Amygdala (tissue), 56 donors: ENCODE measurements at places on chromosomes 2 and 18.

DNA sequence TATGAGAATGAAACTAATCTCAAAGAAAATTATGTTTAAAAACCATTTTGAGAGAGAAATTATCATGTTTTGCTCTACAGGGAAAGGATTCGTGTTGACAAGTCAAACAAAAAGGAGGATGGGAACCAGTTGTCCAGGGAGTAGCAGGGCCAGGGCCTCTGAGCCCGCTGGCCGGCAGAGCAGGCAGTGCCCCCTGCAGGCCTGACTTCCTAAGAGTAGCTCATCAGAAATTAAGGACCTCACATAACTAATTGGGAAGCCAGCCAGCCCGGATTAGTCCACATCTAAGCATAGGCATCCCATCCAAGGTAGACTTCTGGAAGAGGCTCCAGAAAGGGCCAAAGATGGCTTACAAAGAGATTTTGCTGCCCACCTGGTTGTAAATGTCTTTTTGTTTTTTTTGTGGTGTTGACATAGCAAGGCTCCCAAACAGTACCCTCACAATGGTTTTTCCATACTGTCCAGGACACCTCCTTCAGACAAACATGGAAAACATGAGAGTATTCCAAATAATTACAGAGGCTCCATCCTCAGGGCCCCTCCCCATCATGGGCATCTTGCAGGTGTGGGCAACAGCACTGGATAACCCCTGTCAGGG is 241.2 kb upstream of the TANK start:
- no peak for DNase-seq

- DNase-seq = no peak
These were observed 136.3 kb upstream of the SLC39A10 start for GRCh38 chr2:195520671-195521155.

DNA sequence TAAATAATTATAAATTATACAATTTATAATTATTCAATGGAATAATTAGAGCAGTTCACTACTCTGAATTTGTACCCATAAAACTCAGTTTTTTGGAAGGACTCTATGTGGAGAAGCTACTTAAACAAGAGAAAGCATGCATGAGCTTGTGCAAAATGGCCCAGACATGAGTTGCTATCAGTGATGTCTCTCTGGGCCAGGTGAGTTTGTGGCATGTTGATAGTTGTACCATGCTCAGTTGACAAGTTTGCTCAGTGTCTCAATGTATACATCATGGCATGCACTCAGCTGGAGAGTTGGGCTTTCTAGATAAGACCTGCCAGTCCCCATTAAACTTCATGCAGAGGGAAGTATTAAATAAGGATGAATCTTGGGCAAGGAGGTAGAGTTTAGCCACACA is 153.8 kb upstream of the TACR1 start:
- no peak for DNase-seq

GRCh38 chr2:23813438-23813837 is 113.5 kb downstream of the ATAD2B start:
- DNase-seq = no peak

GRCh38 chr2:212708355-212708754 is 169.8 kb upstream of the ERBB4 start:
- DNase-seq = no peak

GRCh38 chr2:226977775-226978190 is 141.9 kb downstream of the RHBDD1 start:
- DNase-seq = no peak

- no peak for DNase-seq
These were observed 400.2 kb upstream of the SPHKAP start for GRCh38 chr2:228581731-228582130.

GRCh38 chr2:204202253-204202652 is 265.7 kb downstream of the ICOS start:
- no peak for DNase-seq

DNA sequence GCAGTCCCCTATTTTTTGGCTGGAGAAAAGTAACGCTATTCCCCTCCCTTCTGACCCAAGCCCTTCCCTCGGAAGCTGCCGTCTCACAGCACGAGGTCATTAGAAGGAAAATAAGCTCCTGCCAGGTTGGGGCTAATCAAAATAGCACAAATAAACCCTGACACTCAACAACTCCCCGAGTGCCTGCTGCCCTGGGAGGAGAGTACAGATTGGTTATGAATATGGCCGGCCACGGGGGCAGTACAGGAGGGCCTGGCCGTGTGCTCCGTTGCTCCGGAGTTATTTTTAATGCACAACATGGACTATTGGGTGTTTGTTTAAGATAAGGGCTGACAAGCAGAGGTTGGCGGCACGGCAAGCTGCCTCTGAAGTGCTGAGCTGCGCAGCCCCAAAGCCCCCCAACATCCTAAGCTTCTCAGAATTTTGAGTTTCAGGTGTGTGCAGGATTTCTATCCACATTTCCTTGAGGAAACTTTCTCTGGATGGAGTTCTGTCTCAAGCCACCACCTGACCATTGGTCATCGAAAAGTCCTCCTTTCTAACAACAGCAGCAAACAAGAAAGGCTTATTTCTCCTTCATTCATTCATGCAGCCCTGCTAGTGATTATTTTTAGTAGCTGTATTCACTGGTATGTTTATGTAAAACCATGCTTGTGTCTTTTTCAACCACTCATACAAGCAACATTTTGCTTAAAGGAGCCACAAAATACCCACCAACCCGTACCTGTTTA is 58.7 kb downstream of the PAX3 start:
- DNase-seq = no peak

DNA sequence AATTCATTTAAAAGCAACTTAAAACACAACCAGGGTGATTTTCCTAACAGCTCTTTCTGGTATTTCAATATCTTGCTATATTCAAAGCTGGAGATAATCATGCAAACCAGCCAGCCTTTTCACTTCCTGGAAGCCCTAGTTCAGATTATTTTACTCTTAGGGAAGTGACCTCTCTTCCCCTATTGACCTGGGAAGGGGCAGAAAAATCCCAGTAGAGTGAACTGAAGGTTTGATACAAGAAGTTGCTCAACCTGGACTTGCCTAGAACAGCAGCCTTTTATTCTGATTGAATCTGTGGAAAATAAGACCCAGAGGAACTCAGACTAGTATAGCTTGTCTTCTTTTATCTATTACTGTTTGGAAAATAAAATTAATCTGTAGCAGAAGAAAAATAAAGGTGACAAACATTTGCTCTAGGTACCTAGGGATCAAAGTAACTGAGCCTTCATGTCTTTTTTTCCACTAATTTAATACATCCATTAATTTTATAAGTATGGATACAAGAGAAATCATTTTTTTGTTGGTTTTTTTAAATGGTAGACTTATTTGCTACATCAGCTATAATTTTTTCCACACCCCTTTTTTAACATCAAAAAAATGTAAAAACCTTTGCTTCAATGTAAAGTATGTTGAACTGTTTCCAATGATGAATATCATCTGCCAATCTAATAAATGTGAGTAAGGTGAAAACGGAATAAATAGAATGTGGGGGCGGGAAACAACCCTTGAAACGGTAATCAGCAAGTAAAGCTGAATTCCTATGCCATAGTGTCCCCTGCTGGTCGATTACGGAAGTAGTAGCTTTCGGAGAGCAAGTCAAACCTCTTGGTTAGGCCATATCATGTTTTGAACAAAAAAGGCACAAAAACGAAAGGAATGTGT is 629.9 kb downstream of the NRXN1 start:
- peak; percentile 43 for DNase-seq

DNA sequence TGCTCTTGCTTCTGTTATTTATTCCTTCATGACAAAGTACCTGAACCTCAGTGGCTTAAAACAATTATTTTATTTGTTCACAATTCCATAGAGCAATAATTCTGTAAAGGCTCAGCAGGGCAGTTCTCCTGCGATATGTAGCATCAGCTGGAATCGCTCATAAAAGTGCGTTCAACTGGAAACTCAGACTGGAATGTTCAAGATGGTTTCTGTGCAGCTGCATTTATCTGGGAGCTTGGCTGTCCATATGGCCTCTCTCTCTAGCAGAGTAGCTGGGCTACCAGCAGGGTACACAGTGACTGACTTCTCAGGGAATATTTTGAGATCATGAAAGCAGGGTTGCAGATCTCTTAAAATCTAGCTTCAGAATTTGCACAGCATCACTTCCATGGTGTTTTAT is 13.5 kb downstream of the CCDC121 start:
- no peak for DNase-seq

- DNase-seq = no peak
These were observed 1.1 kb upstream of the PXDN start for GRCh38 chr2:1745171-1746023.

DNA sequence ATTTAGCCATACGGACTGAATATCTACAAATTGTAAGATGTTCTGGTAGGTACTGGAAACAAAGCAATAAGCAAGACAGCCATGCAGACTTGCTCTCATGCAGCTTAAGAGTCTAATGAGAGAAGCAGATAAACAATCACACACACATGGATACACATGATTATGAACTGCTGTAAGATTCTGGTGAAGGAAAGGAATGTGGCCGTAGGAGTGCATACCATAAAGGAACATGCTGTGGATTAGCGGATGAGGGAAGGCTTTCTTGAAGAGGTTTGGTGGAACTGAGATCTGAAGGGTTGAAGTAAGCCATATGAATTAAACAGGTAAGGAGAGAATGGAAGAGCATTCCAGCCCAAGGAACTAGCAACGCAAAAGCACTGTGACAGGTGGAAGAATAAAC is 13.8 kb downstream of the CCDC93 start:
- DNase-seq = no peak

DNA sequence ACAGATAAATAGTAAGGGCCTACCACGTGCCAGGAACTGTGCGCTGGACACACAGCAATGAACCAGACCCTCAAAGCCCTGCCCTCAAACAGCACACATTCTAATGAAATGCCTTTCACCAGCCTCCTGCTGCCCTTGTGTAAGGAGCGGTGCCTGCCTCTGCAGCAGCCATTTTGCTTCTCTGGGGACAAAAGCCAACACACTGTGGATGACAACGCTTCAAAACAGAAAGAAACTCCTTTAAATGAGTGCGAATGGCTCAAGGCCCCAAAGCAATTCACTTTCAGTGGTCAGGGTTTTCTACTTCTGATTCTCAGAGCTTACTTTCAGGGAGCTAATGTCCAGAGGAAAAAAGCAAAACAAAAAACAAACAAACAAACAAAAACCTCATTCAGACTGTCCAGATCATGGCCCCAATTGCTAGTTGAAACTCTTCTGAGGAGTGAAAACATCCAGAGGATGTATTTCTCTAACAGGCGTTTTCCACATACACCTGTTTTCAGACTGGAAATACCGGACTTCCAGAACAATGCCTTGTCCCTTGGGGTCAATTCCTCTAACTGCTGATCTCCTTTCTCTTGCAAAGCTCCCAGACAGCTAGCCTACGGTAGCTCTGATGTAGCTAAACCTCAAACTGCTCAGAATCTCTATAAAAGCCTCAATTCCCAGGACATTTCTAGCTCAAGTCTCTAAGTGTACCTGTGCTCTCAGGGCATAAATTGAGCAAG is 323.3 kb upstream of the ZNF521 start:
- no peak for DNase-seq

GRCh38 chr2:178683877-178684276 is 123.3 kb downstream of the TTN start:
- DNase-seq = no peak

GRCh38 chr2:144382849-144383248 is 137.1 kb downstream of the ZEB2 start:
- no peak for DNase-seq

DNA sequence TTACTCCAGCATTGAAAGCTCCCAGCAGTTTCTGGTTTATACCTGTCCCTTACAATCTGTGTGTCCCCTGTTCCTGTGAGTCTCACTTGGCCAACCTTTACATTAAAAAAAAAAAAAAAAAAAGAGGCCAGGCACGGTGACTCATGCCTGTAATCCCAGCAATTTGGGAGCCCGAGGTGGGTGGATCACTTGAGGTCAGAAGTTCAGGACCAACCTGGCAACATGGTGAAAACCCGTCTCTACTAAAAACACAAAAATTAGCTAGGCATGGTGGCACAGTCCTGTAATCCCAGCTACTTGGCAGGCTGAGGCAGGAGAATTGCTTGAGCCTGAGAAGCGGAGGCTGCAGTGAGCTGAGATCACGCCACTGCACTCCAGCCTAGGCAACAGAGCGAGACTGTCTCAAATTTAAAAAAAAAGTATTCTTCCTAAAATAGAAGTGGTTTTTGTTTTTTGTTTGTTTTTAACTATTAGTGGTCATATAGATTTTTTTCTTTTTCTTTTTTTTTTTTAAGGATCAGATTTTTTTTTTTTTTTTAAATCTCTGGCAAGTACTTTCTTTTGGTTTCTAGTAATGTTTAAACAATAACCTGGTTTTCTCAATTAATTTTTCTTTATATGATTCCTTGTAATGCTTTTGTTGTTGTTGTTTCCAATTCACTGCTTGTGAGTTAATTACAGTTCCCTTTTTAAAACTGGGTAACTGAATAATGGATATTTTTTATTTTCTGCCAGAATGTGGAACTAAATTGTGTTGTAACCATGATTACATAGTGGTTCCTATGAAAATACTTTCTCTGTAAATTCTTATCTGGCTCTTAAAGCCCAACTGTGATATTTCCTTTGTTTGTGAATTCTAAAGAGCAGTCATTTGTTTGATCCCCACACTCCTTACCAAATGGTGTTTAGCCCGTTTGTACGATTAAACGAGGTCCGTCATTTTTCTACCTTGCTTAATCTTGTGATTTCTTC is 116.8 kb downstream of the CTAGE1 start:
- DNase-seq = no peak

- DNase-seq = no peak
These were observed 49.8 kb downstream of the LDLRAD4 start for GRCh38 chr18:13268158-13269012.

DNA sequence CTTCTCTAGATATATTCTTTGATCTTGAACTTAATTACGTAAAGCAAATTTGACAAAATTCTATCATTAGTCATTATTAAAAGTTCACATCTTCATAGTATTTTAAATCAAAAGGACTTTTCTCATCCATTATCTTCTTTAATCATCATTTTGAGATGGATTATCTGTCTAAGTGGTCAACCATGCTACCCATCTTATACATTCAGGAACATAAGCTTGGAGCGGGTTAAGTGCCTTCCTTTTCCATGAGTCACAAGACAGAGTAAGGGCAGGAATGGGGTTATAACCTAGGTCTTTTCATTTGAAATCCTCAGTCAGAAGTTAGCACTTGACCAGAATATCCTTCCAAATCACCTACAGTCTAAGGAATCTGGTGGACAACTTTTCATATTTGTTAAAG is 297.1 kb downstream of the TCF4 start:
- DNase-seq = no peak

DNA sequence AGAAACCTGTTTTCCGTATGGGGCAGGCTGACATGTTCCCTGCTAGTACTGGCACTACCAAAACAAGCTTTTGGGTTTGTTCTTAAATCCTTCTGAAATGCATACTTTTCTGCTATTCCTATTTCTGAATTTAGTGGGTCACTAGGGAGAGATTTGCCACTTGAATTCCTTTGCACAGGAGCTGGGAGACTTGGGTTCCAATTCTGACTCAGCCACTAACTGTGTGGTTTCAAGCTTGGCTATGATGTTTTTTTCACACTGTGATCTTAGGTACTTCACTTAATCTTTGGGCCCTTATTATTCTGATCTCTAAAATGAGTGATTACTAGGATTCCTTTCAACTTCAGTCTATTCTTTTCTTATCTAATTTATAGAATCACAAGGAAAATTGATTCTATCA is 105.5 kb downstream of the BCL11A start:
- DNase-seq = no peak

- DNase-seq = no peak
These were observed 103.2 kb upstream of the SMIM21 start for GRCh38 chr18:75530566-75531211.

GRCh38 chr18:24958001-24958400 is 394.0 kb downstream of the ZNF521 start:
- no peak for DNase-seq
